ENCODE measurements at places on chromosomes 2 and 18. TPM values are rescaled to one million over a fixed set of nuclear protein-coding genes. Genes with fewer than 3 reads are reported as not detected.

MEP1B gene
- 0.45 TPM for polyA plus RNA-seq

SERPINB12 gene
- not detected for polyA plus RNA-seq

GRCh38 chr2:204360218-204361007 is 184.9 kb upstream of the PARD3B start:
- DNase-seq, result no peak

LBH gene
- polyA plus RNA-seq, result 32.6 TPM

- no peak for DNase-seq
Measured at GRCh38 chr2:149104221-149104620, 65.7 kb downstream of the LYPD6B start.

DNA sequence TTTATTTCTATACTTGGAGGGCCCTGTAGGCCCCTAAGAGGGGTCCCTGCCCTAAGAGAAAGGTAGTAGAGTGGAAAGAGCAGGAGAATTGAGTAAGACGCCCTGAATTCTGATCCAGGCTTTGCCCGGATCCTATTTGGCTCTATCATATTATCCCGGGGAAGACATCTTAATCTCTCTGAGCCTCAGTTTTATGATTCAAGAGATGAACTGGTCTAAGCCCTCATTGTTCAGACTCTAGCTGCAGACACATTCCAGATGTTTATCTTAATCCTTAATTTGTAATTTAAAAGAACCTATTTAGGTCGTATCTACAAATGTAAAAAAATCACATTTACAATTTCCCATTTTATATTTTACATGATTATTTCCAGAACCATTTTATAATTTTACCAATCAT is 220.1 kb downstream of the AGPS start:
- no peak for DNase-seq

DNA sequence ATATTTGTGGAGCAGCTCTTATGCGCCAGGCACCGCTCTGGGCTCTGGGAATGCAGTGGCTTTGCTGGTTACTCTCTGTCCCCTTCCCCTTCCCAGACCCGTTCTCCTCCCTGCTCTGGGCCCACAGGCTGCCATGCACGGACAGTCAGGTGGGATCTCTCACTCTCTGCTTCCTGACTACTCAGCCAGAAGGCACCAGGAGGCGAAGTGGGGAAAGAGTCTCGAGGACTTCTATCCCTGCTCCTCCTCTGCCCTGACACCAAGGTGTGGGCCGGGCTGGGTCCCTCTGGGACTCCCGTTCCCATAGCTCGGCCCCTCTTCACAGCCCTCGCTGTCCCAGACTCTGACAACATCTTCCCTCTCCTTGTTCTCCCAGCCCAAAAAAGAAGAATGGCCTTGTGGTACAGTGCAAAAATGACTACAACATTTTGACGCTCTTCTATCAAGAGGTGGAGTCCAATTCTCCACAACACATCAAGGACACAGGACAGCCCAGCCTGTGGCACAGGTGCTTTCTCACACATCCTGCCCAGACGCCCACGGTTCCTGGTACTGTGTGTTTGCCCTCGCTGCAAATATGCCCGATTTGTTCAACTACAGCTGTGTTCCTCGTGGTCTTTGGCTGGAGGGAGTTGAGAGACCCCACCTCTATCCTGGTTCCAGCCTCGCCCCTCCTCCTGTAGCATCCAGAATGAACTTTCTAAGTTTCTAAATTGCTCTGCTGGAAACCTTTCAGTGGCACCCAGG is 14.0 kb upstream of the DUSP2 start:
- DNase-seq, result no peak

- no peak for DNase-seq
Measured at GRCh38 chr2:85748039-85748734, 5.6 kb upstream of the ATOH8 start.

- DNase-seq, result no peak
Measured at GRCh38 chr2:25879133-25879730, 945 bp upstream of the ASXL2 start.

ELOA2 gene
- 0.01 TPM for polyA plus RNA-seq

GRCh38 chr2:74606927-74607326 is 41.2 kb downstream of the M1AP start:
- no peak for DNase-seq

GRCh38 chr2:196592331-196592910 is 47.1 kb upstream of the CCDC150 start:
- DNase-seq, result no peak

GRCh38 chr2:151953467-151953866 is 125.2 kb upstream of the ARL5A start:
- DNase-seq, result no peak

- DNase-seq, result no peak
Measured at GRCh38 chr18:13313006-13313686, 94.6 kb downstream of the LDLRAD4 start.

RESP18 gene
- 0.46 TPM for polyA plus RNA-seq

- no peak for DNase-seq
Measured at GRCh38 chr18:9766740-9767139, 58.6 kb downstream of the RAB31 start.

AQP12B gene
- 10.6 TPM for polyA plus RNA-seq
